ENCODE measurements at places on chromosomes 2 and 18.

- DNase-seq = no peak
Measured at GRCh38 chr2:240650254-240650965, 25.1 kb downstream of the GPR35 start.

DNA sequence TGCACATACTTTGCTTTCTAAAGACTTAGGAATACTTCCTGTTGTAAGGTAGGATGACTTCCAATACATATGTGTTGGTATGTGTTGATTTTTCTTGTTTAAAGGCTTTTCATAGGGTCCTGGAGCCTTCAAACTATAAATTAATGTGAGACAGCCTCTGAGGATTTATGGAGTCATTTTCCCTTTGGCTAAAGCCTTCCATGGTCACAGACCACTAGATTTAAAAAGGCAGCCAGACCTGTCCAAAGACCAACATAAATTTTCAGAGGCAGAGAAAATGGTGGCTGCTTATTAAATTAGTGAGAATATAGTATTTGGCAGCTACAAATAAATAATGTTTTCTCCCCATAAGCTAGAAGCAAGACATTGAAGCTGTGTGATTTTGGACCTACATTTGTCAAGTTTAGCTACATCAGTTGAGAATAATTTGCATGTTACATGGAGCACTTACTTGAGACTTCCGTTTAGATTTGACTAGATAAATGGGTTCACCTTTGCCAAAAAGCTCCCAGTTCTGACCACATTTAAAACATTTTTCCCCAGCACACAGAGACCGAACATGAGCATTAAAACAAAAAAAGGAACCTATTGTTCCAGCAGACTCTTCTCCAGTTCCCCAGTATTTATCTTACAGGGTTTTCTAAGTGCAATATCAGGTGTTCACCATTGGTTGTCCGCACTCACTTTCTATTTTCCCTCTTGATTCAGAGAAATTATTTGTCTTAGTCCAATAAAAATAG is 402.9 kb downstream of the PARD3B start:
- no peak for DNase-seq

DNA sequence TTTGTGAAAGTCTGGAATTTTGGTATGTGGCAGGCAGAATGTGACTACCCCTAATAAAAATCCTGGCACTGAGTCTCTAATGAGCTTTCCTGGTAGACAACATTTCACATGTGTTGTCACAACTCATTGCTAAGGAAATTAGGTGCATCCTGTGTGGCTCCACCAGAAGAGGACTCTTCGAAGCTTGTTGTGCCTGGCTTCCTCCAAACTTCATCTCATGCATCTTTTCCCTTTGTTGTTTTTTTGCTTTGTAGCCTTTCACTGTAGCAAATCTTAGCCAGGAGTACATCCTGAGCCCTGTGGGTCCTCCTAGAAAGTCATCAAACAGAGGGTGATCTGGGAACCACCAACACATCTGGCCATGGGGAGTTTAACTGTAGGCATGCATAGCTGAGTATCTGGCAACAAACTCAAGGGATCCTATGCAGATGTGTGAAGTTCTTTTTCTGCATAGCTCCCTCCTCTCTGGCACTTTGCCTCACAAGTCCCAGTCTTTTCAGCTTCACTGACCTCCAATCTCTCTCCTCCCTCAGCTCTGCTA is 42.1 kb upstream of the SERTAD2 start:
- DNase-seq = no peak

DNA sequence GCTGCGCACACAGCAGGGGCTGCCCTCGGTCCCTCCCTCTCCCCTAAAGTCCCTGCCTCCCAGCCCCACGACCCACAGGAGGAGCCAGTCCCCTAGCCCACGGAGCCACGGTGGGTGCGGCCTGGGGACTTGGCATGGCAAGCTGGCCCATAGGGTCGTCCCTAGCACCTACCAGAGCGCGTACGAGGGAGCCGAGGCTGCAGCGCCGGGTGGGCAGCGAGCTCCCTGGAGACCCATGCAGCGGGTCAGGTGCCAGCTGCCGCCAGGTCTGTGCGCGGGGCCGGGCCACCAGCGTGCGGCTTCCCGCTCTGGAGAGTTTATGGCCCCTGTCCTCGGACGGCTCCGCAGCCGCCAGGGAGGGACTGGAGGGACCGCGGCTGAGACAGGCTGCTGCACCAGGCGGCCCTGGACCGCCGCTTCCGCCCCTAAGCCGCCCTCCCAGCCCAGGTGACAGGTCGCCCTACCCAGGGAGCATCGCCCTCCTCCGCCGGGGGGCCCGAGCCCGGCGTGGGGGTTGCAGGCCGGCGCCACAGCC is 273.6 kb downstream of the CCDC74A start:
- no peak for DNase-seq

GRCh38 chr2:221606424-221606823 is 34.3 kb upstream of the EPHA4 start:
- DNase-seq = no peak

- DNase-seq = no peak
Measured at GRCh38 chr2:112836163-112836560, 417 bp downstream of the IL1B start.

GRCh38 chr2:150860301-150860700 is 372.8 kb upstream of the RND3 start:
- no peak for DNase-seq

DNA sequence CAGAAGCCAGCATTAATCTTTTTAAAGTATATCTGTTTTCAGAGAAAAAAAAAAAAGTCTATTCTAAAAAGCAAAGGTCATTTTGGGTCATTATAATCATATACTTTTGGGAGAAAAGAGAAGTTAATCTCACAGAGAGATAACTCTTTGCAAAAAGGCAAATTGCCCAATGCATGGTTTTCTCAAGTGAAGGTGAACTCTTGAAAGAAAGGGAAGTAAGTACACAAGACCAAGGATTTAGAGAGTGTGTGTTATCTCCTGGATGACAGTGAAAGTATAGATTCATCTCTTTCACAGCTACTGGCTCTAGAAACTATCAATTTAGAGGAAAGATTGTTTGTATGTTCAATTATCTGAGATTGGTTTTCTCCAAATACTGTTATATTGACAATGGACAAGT is 151.4 kb downstream of the CD8B2 start:
- no peak for DNase-seq

DNA sequence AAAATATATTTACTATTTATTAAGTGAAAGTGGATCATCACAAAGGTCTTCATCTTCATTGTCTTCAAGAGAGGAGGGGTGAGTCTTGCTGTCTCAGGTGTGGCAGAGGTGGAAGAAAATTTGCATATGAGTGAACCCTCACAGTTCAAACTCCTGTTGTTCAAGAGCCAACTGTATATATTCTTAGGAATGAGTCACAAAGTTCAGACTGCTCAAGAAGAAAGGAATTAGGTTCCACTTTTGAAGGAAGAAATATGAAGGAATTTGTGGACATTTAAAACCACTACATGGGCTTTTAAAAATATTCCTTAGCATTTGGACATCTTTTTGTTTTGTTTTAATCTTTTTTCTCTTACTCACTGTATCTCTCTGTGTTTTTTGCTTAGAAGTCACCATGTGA is 212.6 kb downstream of the INSIG2 start:
- DNase-seq = no peak

GRCh38 chr2:142536966-142537365 is 340.5 kb upstream of the KYNU start:
- DNase-seq = no peak
